ENCODE measurements at places on chromosomes 12 and 14.
A peak's percentile ranks its signal among the peaks of the same experiment; 100 is the strongest.

DNA sequence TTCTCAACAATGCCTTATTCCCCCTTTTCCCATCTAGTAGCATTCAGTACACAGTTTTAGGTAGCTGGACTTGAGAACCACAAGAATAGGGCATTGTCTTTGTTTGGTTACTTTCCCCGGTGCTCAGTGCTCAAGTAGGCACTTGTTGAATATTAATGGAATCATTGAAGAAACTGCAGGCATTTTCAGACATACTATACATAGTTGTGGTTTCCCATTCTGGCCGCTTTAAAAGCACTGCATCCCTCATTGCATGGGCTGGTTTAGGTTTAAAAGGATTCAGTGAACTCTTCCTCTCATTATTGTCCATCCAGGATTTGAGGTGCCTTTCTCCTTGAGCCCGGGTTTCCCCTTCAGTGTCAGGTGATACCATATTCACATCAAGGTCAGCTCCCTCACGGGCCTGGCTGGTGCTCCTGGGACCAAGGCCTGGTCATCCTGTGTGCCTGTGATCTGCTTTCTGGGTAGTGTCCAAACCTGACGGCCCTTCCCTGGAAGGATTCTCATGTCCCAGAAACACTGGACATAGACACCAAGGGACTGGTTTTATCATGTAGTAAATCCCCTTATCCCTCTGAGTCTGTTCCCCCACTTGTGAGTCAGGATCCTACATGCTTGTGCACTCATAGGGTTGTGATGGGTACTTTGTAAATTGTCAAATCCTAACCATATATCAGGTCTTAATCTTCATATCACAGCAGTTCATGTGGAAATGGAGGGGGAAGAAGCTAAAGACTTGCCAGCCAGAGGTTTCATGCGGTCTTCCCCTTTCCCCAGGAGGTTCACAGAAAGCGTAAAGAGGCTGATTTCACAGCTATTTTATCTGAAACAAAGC, 7.4 kb downstream of the TCP11L2 start:
- no peak for DNase-seq

- DNase-seq, result no peak
Observed at GRCh38 chr14:94449930-94450329, 2.7 kb downstream of the SERPINA11 start.

DNA sequence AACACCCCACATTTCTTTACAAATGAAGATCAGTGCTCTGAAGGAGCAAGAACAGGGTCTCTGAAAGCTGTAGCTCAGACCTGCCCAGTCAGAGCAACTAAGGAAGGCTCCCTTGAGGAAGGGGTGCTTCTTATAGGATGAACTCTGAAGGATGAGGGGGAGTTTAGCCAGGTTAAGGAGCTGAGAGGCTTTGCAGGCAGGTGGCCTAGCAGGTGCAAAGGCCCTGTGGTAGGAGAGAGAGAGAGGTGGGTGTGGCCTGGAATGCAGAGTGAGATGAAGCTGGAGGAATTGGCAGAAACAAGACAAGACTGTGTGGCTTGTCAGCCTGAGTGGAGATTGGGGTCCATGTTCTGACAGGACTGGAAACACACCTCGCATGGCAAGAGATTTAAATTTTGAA, 20.5 kb upstream of the FAM222A start:
- DNase-seq, result no peak

DNA sequence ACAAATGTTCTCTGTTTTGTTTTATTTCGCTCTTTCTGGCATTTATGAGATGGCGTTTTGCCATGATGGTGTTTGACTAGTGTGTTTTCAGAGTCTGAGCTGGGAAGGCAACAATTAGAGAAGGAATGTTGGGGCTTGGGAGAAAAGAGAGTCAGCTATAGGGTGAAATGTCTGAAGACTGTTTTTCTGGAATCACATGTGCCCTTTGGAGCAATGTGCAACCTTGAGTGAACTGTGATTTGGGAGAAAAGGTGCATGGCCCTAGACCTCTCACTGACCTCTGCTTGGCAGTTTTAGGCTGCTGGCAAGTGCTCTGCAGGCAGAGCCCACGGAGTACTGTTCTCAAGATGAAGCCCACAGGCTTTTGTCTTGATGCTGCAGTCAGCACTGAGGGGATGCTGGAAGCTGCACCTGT, 379.9 kb upstream of the PDE3A start:
- DNase-seq, result no peak

GRCh38 chr14:104582662-104583061, 3.1 kb downstream of the C14orf180 start:
- DNase-seq, result no peak

- DNase-seq, result no peak
Observed at GRCh38 chr14:63478010-63478409, 65.2 kb downstream of the PPP2R5E start.

- DNase-seq, result no peak
Observed at GRCh38 chr12:11568155-11568761, 81.2 kb upstream of the ETV6 start.

GRCh38 chr12:64915242-64915641, 90.8 kb downstream of the TBC1D30 start:
- no peak for DNase-seq

DNA sequence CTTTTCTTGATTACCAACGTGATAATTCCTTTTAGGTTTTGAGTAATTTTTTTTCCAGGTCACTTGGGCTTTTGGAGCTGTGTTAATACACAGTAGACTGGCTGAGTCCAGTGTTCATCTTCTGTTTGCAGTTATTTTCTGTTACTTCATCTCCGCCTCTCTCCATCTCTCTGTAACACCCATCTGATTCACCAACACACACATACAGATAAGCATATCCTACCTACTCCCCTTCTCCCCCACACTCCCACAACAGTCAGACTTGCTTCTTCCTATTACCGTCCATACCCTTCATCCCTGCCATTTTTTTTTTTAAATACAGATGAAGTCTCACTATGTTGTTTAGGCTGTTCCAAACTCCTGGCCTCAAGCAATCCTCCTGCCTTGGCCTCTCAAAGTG, 72.7 kb upstream of the MANSC4 start:
- no peak for DNase-seq

DNA sequence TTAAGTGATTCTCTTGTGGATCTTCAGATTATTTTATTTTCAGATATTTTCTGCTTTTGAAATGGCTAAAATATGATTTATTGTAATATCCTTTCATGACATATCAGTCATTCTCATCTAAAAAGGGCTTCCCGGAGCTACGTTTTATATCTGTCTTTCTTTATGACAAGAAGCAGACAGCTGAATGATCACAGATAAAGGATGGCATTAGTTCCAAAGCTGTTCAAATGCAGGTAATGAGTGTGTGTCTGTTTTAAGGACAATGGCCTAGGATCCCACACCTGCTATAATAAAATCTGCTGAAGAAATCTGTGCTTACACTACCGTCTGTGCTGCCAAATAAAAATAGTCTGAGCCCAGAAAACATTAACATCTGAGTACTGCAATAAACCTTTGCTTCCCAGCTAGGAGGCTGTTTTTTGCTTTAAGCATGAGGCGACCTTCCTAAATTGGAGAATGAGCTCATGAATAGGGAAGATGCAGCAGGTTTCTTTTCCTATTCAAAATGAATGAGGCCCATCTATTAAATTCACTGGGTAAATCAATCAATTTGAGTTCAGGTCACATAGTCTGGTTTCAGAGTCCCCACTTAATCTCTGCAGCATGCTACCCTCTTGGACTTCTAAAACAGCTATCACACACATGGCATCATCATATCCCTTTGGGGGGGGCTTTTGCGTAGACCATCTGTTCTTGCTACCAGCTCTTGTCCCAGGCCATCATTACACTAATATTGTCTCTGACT, 498.5 kb downstream of the NELL2 start:
- DNase-seq, result peak; percentile 93

DNA sequence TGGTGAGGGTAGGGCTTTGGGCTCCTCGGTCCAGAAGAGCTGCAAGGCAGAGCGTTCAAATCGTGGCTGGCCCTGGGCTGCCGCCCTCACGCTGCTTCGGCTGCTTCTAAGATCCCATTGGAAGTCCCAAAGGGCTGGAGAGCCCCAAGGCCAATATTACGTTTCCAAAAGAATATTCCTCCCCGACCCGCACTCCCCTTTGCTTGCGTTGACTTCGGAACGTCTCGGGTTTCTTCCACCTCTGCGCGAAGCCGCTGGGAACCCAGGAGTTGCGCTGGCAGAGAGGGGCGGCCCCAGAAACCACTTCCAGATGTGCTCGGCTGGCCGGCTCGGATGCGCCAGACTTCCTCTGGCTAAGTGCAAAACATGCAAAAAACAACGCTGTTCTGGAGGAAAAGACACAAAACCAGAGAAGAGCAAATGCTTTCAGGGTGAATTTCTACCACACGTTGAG, at the start of gene GLT8D2:
GLT8D2 (minus strand) TSS at position 285 of the 454 bp plus-strand sequence. CDS start 30,539 bp downstream, outside the sequence.
- no peak for DNase-seq

DNA sequence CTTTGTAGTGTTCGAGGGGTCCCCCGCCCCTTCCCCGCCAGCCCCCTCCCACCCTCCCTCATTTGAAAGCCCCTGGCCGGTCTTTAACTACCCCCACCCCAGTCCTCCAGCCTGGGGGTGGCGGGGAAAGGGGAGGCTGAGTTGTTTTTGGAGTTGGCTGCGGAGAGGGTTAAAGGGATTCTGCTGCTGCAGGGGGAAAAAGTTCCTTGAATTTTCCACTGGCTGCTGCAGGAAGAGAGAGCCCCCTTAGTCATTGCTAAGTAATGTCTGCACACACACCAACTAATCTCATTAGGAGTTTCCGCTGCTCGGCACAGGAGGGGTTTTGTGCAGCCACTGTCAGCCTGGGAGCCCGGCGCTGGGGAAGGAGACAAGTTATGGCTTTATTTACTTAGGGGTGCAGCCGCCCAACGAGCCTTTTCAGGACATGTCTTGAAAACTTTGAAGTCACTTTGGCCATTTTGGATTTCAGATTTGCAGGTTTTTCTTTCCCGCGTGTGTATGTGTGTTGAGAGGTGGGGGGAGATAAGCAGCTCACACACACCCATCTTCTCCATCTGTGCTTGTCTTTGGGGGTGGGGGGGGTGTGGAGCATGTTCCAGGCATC, 1.8 kb downstream of the ELK3 start:
- DNase-seq, result no peak

- no peak for DNase-seq
Observed at GRCh38 chr12:131912518-131913274, 16.4 kb upstream of the PUS1 start.

- no peak for DNase-seq
Observed at GRCh38 chr14:31763041-31763440, 201.8 kb downstream of the NUBPL start.

GRCh38 chr14:77023001-77023996, 5.2 kb downstream of the IRF2BPL start:
- DNase-seq, result no peak

- peak; percentile 95 for DNase-seq
Observed at GRCh38 chr14:80117876-80118275, 93.4 kb downstream of the DIO2 start.

DNA sequence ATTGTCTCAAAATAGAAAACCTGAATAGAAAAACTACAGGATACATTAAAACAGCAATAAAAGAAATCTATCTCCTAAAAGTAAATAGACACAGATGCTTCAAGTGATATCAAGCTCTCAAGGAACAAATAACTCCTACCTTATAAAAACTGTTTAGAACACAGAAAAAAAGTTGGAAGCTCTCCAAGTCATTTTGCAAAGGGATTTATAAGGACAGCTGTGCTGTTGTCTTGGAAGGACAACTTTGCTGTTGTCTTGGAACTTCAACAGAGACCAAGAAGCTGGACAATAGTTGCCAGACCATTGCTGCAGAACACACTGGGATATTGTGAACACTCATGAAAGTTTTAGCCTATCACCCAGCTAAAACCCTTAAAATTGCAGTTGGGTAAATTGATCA, 780.7 kb downstream of the FLRT2 start:
- no peak for DNase-seq

DNA sequence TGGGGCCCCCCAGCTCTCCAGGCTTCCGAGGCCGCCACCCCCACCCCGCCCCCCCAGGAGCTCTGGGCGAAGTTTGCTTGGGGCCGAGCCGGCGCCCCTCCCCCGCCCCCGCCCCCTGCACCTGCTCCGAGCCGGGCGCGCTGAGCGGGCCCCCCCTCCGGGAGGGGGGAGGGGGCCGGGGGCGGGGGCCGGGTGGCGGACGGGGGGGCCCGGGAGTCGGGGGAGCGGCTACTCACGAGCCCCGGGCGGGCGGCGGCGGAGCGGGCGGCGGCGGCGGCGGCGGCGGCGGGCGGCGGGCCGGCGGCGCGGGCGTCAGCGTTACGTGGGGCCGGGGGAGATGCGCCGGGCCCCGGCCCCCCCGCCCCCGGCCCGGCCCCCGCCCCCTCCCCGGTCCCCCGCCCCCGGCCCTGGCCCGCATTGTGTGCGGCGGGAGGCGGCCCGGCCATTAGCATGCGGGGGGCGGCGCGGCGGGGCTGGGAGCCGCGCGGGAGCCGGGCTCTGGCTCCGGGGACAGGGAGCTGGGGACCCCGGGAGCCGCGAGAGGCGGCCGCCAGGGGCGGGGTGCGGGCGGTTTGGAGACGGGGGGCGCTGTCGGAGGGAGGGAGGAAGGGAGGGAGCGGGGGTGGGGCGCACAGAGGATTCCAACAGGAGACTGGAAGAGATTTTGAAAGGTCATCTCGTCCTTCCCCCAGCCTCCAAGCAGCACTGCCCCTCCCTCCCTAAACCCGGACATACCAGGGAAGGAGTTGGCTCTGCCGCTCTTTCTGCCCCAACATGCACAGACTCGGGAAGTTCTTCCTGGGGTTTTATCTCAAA, at the start of gene ZNF219:
ZNF219 (minus strand) TSS at position 580 of the 816 bp plus-strand sequence. CDS start 5,064 bp downstream, outside the sequence.
- no peak for DNase-seq

GRCh38 chr14:36066636-36067035, 109.9 kb downstream of the PTCSC3 start:
- DNase-seq, result no peak

DNA sequence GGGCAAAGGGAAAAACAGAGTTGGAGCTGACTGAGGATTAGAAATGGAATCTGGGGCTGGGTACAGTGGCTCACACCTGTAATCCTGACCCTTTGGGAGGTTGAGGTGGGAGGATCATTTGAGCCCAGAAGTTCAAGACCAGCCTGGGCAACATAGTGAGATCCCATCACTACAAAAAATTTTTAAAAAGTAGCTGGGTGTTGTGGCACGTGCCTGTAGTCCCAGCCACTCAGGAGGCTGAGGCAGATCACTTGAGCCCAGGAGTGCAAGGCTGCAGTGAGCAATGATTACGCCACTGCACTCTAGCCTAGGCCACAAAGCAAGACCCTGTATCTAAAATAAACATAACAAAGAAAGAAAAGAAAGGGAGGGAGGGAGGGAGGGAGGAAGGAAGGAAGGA, 14.9 kb upstream of the DCP1B start:
- no peak for DNase-seq

GRCh38 chr14:68979722-68980451, 785 bp upstream of the ACTN1 start:
- DNase-seq, result peak; percentile 13

- no peak for DNase-seq
Observed at GRCh38 chr12:18428416-18428815, 167.1 kb downstream of the PIK3C2G start.

- no peak for DNase-seq
Observed at GRCh38 chr12:5096241-5096924, 52.7 kb downstream of the KCNA5 start.

DNA sequence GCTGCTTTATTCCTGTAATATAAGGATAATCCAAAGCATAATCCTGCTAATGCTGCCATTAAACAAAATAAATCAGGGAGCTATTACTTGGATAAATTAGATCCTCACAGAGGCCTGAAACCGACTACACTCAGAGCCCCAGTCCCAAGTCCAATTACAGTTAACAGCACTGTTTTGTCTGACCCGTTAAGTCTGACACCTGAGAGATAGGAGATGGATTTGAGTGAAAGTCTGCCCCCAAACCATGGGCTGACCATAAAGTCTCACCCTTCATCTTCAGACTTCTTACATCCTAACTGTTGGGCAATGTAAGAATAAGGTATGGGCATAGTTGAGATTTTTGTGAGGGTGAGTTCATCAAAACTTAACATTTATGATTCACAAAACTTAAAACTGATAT, 181.7 kb downstream of the PLCZ1 start:
- no peak for DNase-seq
